Stimulated activated naive CD8-positive, alpha-beta T cell treated with anti-CD3 and anti-CD28 coated beads, Interleukin-15, amount 100 ng/mL, for 72 hours (primary cell): ENCODE measurements at places on chromosomes 13 and 19.

DNA sequence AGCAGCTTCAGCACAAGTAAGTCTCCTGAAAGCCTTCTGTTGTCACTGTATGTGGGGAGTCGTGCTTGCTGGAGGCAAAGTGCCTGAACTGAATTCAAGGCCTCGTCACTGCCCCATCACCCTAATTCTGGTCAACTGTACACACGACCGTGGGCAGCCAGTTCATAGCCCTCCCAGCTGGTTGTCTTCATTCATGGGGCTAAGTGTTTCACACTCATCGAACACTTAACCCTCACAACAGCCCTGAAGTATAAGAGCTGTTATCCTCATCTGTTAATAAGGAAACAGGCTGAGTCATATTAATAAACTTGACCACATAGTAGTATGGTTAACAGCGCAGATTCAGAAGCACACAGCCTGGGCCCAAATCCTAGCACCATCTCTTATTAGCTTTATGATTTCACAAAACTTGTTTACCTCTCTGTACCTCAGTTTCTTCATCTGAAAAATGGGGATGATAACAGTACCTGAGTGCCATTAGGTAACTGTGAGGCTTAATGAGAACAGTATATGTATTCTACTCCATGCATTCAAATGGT is 66.7 kb downstream of the CDADC1 start:
- no peak for DNase-seq

DNA sequence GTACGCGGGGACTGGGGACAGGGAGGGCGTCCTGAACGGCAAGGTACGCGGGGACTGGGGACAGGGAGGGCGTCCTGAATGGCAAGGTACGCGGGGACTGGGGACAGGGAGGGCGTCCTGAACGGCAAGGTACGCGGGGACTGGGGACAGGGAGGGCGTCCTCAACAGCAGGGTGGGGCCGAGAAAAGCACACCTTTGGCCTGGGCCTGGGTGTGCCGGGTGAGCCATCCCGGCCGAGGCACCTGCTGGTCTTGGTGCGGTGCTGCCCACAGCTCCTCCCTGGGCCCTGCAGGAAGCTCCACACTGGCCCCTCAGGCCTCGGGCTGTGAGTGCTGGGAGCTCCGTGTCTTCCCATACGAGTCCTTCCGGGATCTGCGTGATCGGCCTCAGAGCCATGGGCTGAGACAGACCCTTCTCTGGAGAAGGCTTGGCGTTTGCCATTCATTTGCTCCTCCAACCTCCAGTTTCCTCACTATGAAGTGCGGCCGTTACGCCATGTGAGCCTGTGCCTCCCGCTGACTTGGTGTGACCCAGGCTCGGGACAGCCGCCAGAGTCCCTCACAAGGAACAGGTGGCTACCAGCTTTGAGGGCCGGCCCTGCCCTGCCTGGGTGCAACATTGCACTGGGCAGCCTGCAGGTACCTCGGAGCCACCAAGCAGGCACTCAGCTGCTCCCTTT is 7.8 kb upstream of the ZNF554 start:
- DNase-seq = no peak

- DNase-seq = peak; percentile 19
These were observed 45.3 kb downstream of the CAPN12 start for GRCh38 chr19:38699027-38699346.

GRCh38 chr19:17778968-17779929 is 15.7 kb upstream of the B3GNT3 start:
- no peak for DNase-seq

DNA sequence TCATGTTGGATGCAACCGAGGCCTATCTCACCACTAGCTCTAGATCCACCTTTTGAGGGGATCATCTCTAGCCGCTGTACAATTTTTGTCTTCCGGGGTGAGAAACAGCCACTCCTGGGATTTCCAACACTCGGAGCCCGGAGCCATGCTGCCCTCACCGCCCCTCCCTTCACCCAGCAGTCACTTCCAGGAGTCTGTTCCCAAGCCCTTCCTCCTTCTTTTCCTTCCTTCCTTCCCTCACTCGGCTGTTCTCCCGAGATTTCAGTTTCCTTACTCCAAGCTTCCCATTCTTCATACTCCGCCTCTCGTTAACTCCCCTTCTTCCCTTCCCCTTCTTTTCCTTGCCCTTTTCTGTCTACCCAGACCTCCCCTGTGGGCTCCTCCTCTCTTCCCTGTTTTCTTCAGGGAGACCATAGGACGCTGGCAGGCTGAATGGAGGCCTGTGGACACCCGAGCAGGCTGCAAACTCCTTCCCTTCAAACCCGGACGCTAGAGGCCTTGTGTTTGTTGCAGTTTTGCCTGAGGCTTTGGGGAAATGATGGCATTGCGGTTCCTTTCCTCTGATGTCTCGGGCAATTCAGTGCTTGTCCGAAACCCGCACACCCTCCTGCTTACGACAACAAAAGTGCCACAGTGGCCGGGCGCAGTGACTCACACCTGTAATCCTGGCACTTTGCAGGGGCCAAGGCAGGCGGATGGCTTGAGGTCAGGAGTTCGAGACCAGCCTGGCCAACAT is 96.0 kb downstream of the CAB39L start:
- DNase-seq = no peak

DNA sequence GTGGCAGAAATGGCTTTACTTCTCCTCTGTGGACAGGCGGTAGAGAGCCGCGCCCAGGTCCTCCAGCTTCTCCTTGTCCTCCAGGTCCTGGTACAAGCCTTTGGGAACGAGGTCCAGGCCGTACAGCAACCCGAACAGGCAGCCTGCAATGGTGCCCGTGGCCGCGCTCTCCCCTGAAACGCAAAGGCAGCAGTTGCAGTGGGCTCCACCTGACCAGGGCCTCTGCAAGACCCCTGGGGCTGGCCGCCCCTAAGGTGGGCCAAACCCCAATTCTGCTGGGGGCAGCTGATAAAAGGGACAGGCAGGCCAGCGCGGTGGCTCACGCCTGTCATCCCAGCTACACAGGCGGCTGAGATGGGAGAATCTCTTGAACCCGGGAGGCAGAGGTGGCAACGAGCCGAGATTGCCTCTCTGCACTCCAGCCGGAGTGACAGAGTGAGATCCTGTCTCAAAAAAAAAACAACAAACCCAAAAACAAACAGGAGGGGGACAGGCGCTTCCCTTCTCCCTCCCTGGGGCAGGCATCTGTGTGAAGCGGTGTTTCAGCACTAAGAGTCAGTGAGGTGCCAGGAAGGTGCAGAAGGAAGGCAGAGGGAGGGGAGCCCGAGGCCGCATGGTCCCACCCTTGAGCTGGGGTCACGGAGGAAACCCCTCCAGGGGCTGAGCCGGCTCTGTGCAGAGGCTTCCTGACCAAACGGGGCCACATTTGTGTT is 30.3 kb downstream of the ADPRHL1 start:
- DNase-seq = no peak
